ENCODE measurements at places on chromosomes 11 and 22.
A peak's percentile ranks its signal among the peaks of the same experiment; 100 is the strongest.

- DNase-seq: no peak
Observed at GRCh38 chr11:19430754-19431398, 190.1 kb upstream of the E2F8 start.

GRCh38 chr11:113647108-113647507, 59.0 kb downstream of the TMPRSS5 start:
- DNase-seq: peak; percentile 37

DNA sequence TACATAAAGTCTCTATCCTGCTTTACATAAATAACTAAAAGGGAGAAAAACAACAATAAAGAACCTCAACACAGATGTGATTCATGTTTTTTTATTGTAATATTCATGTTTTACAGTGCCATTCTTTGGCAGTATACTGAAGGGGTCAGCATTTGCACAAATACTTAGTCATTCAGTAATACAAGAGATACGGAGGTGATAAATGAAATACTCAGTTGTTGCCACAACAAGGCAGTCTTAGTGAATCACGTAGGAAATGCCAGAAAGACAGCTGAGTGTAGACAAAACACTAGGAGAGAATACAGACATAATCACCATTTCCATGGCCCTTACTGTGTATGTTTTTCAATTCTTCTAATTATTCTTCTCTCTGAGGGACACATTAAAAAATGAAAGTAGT, 910.4 kb downstream of the METTL15 start:
- no peak for DNase-seq

GRCh38 chr11:28822576-28822975, 714.4 kb downstream of the METTL15 start:
- no peak for DNase-seq

DNA sequence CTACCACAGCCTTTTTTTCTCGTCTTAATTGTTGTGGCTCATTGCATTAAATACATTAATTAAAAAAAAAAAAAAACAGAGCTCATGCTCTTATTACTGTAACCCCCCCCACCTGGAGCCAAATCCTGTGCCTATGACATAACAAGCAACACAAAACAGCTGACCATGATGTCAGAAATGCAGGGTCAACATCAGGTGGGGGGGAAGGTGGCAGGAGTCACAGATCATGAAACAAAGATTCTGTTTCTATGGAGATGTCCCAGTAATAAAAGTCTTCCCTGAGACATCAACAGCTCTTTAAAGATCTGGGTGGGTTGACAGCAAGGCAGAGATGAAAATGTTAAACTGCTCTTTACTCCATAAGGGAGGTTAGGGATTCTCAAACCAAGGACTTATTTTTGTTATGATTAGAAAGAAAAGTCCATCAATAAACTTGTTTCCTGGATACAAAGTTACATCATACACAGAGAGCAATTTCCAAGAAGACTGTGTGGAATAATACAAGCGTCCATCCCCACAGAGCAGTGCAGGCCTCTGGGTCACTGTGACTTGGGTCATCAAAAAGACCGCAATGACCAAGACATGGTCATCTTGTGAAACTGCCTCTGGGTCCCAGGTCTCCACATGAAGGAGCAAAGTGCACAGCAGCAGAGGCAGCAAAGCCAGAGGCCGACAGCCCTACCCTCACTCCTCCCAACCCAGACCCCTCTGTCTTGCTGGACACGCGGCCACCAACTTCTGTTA, 42.7 kb upstream of the CYP2D6 start:
- no peak for DNase-seq

- no peak for DNase-seq
Observed at GRCh38 chr11:26905368-26905767, 88.5 kb upstream of the FIBIN start.

DNA sequence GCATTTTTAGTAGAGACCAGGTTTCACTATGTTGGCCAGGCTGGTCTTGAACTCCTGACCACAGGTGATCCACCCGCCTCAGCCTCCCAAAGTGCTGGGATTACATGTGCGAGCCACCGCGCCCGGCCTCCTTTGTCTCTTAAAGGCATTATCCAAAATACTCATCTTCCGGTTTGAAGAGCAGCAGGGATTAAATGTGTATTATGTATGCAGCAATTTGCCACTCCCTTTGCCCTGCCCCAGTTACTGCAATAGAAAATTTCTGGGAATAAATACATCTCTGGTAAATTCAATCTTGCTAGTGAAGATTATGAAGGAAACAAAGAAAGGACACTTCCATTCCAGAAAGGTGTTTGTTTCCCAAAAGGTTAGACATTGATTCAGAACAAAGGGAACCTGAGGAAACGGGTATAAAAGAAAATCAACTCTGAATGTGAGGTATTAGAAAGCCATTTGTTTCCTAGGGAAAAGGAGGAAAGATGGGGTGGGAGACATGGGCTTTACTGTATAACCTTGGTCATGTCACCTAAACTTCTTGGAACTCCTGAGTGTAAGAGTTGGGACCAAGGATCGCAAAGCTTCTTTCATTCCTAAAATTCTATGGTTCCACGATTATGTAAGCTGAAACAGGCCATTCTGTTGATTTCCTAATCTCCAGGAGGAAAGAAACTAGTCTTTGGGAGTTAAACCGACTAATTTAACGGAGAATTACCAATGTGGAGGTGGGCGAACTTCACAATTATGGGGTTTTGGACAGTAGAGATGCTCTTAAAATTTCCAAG, 959 bp upstream of the HIPK3 start:
- DNase-seq: peak; percentile 69

DNA sequence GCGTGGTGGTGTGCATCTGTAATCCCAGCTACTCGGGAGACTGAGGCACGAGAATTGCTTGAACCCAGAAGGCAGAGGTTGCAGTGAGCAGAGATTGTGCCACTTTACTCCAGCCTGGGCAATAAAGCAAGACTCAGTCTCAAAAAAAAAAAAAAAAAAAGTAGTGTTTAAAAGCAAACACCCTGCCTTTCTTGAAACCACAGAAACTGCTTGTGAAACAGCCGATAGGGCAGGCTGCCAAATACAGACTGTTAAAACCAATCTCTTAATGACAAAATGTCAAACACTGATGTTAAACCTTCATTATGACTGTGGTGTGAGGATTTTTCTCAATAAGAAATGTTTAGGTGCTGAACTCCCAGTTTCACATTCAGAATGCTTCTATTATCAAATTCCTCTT, 27.3 kb downstream of the MARK2 start:
- peak; percentile 88 for DNase-seq

DNA sequence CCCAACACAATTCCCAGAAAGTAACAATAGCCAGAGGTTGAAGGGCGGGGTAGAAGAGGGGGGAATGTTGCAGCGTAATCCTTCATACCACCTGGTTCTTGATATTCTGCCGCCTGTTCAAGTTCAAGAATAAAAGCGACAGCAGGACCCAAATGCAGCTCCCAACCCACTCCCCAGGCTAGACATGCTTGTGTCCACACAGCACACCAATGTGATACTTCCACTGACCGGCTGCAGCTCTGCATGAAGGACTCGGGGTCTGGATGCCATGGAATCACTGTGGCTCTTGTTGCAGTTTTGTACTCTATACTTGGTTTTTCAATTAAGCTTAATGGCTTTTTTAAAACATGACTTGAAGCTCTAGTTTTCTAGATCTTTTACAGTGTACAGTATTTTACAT, 6.5 kb downstream of the SRPRA start:
- no peak for DNase-seq

DNA sequence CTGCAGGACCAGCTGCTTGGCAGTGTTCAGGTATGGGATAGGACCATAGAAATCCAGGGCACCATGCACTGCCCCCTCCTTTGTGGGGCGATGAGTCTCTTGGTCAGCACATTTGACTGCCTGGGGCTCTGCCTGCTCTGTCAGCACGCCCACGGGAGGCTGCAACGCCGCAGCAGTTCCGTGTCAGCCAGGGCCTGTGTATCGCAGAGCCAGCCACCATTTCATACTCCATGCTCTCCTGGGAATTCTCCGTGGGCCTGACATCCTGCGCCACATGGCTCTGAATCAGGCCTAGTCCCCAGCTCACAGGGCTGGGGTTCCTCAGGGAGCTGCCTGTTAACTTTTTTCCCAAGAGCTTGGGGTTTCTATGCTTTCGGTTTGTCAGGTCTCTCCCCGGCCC, 16.9 kb upstream of the RELT start:
- no peak for DNase-seq

GRCh38 chr11:122038543-122038942, 77.5 kb downstream of the BLID start:
- DNase-seq: no peak

DNA sequence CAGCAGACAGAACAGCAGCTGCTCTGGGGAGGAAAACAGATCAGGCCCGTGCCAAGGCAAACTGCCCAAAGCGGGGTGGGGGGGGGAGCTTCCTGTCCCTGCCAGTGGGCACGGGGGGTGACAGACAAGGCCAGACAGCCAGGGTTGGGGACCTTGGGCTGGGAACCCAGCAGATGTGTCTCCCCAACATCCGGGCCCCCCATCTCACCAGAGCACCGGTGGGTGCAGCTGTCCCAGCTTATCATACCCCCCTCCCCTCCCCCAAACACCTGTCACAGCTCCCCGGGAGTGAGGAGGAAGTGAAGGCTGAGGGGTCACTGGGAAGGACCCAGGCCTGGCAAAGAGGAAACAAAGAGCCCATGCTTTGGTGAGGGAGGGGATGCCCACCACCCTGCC, 1.3 kb downstream of the PPP1R14B start:
- DNase-seq: peak; percentile 47

GRCh38 chr11:13983081-13983751, 20.7 kb downstream of the SPON1 start:
- DNase-seq: no peak

- no peak for DNase-seq
Observed at GRCh38 chr22:48268771-48269552, 1506.5 kb downstream of the TBC1D22A start.

GRCh38 chr11:75028321-75028720, 39.6 kb downstream of the NEU3 start:
- DNase-seq: no peak

DNA sequence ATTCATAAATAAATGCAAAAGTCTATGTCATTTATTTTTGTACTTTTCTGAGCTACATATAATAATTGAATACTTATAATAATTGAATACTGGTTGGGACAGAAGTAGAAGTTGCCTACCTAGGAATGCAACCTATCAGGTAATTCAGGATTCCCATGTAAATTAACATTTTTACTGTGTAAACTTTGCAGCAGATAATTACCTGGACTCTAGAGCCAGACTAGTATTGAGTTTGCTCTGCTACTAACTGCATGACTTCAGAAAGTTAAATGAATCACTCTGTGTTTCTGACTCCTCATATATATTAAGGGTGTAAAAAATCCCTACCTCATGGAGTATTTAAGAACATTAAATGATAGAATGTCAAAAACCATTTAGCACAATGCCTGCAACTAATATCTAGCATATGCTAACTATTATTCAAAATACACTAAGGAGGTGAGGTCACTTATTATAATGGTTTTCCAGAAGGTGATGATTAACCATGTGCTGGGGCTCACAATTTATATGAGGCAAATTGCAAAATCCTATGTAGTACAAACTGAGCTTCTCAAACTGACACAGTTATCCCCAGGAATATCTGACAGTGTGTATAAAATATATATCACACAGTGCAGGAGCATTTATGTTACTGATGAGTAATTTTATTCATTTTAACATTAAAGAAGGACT, 138.1 kb upstream of the ANO3 start:
- no peak for DNase-seq

DNA sequence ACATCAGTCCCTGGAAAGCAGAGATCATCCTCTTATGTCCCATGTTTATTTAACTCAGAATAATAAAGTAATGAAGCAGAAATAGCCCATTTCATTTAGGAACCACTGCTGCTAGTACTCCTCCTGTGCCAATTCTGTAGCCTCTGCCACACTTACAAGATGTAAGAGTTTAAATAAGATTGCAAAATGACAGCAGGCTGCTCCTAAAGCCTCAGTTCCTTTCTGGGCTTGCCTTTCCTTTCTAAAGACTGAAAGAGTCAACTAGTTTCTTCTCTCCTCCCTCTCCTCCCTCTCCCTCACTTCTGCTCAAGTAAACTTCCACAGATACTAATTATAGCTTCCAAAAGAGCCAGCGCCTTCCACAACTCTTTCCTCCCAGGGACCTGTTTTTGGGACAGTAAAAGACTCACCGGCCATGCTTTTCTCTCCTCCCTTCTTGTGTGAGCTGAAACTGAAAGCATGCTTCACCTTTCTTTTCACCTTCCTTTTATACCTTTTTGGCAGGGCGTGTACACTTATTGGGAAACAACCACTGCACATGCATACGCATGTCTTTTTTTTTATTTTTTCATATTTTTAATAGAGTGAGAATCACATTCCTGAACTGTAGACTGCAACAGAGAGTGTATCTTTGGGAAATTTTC, 26.1 kb upstream of the CARD16 start:
- peak; percentile 44 for DNase-seq

DNA sequence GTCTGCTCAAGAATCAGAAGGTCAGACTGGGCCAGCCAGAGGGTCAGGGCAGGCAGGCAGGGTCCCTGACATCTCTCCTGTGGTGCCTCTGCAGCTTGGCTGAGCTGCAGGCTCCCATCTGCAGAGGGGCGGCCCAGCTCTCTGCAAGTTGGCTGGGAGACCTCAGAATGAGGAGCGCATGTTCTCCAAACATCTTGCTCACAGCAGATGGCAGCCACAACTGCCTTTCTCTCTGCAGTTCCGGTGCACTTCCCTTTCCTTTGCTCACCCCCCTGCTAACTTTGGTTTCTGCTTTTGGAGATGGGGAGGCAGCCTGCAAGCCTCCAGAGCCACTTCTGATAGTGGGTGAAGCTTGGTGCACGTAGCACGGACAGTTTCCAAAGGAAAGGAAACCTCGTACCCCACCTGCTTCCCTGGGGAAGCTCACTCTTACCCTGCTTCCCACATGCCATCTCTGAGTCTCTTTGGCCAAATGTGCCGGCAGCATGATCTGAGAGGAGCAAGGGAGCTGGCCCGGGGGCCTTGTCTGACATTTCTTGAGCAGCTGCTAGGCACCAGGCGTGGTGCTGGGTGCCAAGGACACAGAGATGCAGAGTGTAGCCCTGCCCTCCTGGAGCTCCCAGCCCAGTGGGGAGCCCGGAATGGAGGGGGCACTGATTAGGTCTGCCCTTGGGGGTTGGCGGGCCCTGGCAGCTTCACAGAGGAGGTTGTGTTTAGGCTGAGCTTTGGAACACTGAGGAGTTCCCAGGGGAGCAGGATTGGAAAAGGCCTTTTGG, 18.2 kb downstream of the DAGLA start:
- DNase-seq: peak; percentile 83

GRCh38 chr22:41752011-41752970, 48.2 kb upstream of the CCDC134 start:
- no peak for DNase-seq

GRCh38 chr11:117519590-117519989, 191.9 kb downstream of the CEP164 start:
- peak; percentile 52 for DNase-seq

DNA sequence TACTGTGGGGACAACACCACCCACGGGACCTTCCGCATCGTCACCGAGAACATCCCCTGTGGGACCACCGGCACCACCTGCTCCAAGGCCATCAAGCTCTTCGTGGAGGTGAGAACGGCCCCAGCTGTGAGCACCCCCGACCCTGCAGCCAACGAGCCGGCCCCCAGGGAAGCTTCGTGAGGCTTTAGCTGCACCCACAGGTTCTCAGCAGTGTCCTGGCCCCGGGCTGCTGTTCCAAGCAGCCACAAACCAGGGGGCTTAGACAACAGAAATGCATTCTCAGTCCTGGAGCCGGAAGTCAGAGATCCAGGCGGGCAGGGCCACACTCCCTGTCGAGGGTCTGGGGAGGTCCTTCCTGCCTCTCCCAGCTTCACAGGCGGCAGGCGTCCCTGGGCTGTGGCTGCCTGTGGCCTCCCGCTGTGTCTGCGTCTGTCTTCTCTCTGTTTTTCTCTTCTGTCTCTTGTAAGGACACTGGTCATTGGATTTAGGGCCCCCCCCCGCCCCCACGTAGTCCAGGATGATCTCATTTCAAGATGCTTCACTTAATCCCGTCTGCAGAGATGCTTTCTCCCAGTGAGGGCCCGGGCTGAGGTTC, 12.5 kb downstream of the MUC5B start:
- DNase-seq: no peak

Data from MV-4-11 (cell line).